Stimulated activated CD8-positive, alpha-beta memory T cell treated with anti-CD3 and anti-CD28 coated beads, Interleukin-7, amount 100 ng/mL, for 1 hour (primary cell): ENCODE measurements at places on chromosomes 12 and 14.

GRCh38 chr12:92049403-92049802 is 96.2 kb downstream of the BTG1 start:
- DNase-seq, result no peak

DNA sequence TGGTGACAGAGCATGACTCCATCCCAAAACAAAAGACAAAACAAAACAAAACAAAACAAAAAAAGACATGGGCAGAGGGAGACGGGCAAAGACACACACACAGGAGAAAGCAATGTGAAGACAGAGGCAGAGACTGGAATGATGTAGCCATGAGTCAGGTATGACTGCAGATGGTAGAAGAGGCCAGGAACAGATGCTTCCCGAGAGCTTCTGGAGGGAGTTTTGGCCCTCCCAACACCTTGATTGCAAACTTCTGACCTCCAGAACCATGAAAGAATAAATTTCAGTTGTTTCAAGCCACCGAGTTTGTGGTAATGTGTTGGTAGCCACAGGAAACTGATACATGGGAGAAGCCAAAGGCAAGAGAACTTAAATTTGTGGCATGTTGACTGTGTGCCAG is 27.1 kb downstream of the VWF start:
- DNase-seq, result no peak

DNA sequence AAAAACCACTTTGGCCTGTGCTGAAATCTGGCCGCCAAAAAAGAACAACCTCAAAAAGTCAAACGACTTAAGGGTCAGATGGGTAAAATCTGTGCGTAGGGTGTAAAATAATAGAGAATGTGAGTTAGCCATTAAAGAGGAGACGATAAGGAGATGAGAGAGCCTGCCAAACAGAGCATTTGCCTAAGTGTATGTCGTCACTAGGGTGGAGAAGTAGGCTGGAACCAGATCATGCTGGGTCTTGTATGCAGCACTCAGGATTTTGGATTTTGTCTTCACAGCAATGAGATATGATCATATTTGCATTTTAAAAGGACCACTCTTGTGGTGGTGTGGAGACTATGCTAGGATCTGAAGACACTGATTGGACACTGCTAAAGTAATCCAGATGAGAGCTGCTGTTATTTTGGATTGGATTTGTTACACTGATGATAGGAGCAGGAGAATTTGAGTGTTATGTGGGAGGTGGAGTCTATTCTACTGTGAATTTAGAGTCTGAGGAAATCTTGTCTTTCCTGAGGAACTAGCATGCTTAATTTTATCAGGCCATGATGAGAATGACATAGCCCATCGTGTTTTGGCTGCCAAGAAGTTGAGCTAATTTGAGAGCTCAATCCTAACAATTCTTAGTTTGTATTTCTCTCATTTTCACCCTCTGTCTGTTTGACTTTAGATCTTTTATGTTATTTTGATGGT is 24.8 kb upstream of the DBX2 start:
- no peak for DNase-seq

GRCh38 chr12:132484183-132484890 is 5.6 kb upstream of the FBRSL1 start:
- DNase-seq, result no peak

- DNase-seq, result no peak
These were observed 16.4 kb downstream of the FOXJ2 start for GRCh38 chr12:8048906-8049305.

GRCh38 chr14:65423982-65424381 is 11.5 kb downstream of the FUT8 start:
- DNase-seq, result no peak

DNA sequence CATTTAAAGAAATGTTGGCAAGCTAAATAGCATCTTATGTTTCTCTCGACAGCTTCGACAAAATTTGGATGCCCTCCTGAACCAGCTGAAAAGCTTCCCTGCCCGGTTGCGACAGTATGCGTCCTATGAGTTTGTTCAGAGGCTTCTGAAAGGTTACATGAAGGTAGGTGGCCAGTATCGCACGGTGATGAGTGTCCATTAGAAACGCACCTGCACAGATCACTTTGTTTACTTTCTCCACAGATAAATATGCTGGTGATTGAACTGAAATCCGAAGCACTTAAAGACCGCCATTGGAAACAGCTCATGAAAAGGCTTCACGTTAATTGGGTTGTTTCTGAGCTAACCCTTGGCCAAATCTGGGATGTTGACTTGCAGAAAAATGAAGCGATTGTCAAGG is 36.5 kb downstream of the DYNC1H1 start:
- DNase-seq, result no peak

DNA sequence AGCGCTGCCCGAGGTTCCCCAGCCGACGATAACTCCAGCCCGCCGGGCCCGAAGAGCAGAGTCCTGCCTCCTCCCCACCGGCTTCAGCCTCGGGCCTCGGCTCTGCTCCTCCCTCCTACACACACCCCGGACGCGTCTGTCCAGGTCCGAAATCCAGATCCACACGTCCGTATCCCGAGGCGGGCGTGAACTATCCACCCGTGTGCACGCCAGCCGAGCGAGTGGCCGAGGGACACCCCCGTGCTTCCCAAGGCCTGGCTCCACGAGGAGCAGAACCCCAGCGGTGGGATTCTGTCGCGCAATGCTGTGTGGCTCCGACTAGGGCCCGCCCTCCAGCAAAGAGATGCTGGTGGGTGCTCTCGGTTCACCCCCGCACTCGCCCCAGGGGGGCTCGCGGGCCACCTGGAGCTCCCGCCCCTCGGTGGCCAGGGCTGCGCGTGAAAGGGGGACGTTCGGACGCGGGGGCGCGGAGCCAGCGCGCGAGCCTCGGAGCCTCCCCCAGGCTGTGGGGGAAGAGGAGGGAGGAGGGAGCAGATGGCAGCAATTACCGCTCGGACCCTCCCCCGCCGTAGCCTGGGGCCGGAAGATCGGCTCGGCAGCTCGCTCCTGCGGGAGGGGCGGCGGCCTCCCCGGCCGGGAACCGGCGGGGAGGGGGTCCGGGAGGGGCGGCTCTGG is 18.9 kb upstream of the ANKRD33 start:
- DNase-seq, result no peak

GRCh38 chr12:107378609-107379008 is 285.3 kb upstream of the CRY1 start:
- no peak for DNase-seq

GRCh38 chr12:101697930-101698799 is 725 bp downstream of the CHPT1 start:
- DNase-seq, result no peak

GRCh38 chr14:74562515-74563232 is 49.4 kb downstream of the LTBP2 start:
- DNase-seq, result no peak

DNA sequence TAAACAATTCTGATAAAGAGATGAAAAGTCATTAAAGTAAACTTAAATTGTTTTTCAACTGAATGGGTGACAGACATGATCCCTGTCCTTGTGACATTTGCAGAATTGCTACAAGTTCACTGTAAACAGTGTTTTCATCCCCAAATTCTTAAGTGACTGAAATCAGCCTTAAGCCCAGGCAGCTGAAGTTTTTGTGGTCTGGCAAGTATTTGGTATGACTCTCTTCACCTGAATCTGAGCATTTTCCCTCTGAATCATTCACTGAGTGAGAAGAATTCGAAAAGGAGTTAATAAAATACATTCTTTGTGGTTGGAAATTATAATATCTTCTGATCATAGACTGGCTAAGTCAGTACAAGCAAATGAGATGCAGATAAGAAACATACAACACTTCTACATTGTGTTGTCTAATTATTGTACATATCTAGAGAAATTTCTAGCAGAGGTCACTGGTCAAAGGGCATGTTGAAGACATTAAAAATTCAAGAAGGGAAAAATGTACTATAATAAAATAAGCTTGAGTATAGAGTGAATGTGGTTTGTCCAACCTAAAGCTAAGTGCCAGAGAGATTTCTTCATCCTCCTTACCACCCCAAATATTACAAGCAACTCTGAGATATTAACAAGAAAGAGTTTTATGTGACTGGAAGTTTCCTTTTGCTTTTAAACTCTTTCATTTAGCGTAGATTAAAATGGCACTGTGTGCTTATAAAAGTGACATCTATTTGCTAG is 177.8 kb upstream of the DIO2 start:
- no peak for DNase-seq

DNA sequence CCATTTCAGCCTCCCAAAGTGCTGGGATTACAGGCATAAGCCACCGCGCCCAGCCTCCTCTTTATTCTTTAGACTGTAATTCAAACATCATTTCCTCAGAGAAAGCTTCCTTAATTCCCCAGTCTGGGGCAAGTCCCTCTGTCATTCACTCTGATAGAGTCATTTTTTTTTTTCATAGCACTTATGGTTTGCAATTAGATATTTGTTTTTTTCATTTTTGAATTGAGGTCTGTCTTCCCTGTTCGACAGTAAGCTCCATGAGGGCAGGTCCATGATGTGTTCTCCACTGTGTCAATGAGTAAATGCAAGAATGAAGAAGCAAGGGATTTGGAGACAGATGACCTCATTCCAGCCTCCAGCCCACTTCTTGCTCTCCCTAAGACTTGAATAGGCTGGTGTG is 12.1 kb downstream of the ASIC1 start:
- DNase-seq, result no peak

DNA sequence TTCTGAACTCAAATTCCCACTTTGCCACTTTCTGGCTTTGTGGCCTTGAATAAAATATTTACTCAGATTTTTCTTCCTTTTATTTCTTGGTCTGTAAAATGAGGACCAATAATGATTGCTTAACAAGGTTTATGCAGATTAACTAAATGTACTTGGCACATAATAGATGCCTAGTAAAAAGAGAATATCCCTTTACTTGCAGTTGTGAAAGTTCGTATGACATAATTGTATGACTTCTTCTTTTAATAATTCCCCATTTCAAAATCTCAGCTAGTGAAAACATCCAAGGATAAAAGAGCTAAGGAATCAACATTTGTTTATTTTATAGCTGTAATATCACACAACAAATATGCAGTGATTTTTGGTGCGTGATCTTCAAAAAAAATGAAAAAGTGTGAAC is 215.6 kb upstream of the ATP2B1 start:
- no peak for DNase-seq

GRCh38 chr14:55373784-55374705 is 37.6 kb downstream of the ATG14 start:
- no peak for DNase-seq

- DNase-seq, result no peak
These were observed 92.5 kb upstream of the MED13L start for GRCh38 chr12:116370004-116370404.

- no peak for DNase-seq
These were observed 27.0 kb upstream of the EID3 start for GRCh38 chr12:104276273-104277131.

GRCh38 chr12:95762123-95762785 is 28.3 kb downstream of the NTN4 start:
- DNase-seq, result no peak

GRCh38 chr12:10154145-10154496 is 17.8 kb downstream of the OLR1 start:
- no peak for DNase-seq

- no peak for DNase-seq
These were observed 27.4 kb upstream of the DIP2B start for GRCh38 chr12:50477241-50477832.

GRCh38 chr14:104644656-104645378 is 40.2 kb upstream of the TMEM179 start:
- no peak for DNase-seq

- no peak for DNase-seq
These were observed 220.3 kb upstream of the ARID2 start for GRCh38 chr12:45509187-45509586.

DNA sequence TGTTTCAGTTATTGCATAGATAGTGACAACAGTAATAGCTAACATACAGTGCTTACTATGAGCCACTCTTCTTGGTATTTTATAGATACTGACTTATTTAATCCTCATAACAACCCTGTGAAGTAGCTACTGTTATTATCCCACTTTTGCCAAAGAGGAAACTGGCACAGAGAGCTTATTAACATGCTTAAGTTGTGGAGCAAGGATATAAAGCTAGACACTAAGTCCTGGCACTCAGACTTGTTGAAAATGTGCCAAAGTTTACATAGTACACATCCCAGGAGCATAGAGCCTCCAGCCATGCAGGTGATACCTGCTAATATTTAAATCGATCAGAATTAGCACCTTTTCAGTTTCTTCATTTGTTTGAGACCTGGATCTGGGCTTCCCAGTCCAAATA is 41.8 kb downstream of the VEZT start:
- no peak for DNase-seq

- DNase-seq, result no peak
These were observed 106.0 kb downstream of the HMGA2 start for GRCh38 chr12:65930114-65930828.

- no peak for DNase-seq
These were observed 367.6 kb upstream of the PRICKLE1 start for GRCh38 chr12:42957136-42957535.

DNA sequence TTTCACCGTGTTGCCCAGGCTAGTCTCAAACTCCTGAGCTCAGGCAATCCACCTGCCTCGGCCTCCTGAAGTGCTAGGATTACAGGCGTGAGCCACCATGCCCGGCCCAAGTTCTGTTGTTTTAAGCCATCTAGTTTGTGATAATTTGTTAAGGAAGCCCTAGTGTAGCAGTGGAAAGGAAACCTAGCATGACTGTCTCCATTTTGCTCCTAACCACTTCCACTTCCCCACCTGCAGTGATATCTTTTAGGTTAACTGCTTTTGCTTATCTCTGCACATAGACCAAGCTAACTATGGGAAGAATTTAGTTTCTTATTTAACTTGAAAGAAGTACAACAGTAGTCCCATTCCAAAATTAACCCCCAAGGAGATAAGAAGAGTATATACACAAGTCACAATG is 109.5 kb upstream of the NAP1L1 start:
- no peak for DNase-seq

DNA sequence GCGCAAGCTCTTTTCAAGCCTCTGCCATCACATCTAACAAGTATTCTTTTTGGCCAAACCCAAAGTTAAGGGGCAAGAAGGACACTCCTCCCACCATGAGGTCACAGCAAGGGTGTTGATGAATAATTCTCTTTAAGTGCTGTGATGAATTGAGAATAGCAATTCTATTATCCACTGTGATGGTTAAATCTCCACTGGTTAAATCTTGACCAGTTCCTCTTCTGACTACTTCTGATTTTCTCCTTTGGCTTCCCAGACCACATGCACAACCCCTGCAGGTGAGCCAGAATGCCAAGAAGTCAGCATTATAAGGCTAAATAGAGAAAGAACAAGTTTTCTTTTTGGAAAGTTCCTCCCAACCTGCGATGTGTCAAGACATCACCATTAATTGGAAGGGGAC is 90.6 kb upstream of the BCL2L14 start:
- no peak for DNase-seq

DNA sequence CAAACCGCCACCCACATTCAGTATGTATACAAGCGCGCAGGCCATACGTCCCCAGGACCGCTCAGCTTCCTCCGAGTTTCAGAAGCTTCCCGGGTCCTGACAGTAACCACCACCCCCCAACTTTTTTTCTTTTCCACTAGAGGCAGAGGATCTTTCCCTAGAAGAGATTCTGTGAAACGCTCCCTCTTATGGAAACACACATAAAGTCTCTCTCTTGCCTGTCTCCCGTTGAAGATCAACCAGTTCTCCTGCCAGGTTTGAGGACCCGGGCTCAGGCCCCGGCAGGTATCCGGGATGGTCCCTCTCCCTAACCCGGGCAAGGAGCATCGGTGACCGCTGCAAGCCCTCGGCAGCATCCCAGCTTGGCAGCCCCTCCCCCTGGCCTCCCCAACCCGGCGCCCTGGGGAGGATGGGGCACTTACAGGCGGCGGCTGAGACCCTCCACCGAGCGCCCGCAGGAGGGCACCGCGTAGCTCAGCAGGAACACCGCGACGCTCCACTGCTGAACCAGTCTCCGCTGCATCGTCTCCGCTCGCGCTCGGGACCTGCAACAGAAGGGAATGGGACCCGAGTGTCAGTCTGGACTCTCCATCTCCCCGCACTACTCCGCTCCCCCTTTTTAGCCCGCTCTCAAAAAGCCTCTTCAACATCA is 3.4 kb downstream of the PTHLH start:
- no peak for DNase-seq

GRCh38 chr12:30169839-30170591 is 386.3 kb upstream of the TMTC1 start:
- no peak for DNase-seq
